ENCODE measurements at places on chromosomes 12 and 14.

GRCh38 chr14:95233702-95234241 lies 76.4 kb upstream of the DICER1 start:
- no peak for DNase-seq

DNA sequence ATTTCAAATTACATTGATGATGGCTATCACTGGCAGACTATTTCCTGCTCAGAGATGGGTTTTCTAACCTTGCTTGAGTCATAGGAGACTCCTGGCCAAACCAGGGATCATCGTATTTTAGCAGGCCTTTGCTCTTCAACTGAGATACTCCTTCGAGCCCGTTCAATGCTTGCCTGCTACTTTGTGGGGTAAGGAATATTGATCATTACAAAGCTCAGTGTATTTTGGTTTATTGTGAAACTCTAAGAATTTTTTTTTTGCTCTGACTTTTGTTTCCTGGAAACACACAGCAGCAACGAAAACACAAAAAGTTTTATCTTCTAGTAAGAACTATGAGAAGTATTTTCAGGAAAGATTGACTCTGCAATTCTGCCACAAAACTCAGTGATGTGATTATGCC lies 4.1 kb downstream of the GPRC5D start:
- no peak for DNase-seq

DNA sequence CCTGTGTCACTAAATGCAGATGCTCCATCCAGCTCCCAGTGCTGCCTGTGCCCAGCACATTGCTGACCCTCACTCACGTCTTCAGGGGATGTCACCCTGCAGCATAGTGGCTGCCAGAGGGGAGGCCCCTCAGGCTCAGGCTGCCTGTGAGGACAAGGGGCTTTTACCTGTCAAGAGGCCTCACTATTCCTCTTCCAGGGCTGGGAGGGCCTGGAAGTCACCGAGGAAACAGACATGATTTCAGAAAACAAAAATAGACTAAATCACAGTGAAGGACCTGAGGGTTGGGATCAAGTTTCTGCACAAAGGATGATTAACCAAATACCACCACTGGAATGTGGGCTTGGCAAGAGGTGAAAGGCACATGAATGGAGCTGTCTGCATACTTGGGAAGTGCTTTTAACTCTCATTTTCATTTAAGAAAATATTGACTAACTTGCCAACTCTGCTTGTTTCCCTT lies 1202.3 kb downstream of the BCL11B start:
- DNase-seq: no peak

DNA sequence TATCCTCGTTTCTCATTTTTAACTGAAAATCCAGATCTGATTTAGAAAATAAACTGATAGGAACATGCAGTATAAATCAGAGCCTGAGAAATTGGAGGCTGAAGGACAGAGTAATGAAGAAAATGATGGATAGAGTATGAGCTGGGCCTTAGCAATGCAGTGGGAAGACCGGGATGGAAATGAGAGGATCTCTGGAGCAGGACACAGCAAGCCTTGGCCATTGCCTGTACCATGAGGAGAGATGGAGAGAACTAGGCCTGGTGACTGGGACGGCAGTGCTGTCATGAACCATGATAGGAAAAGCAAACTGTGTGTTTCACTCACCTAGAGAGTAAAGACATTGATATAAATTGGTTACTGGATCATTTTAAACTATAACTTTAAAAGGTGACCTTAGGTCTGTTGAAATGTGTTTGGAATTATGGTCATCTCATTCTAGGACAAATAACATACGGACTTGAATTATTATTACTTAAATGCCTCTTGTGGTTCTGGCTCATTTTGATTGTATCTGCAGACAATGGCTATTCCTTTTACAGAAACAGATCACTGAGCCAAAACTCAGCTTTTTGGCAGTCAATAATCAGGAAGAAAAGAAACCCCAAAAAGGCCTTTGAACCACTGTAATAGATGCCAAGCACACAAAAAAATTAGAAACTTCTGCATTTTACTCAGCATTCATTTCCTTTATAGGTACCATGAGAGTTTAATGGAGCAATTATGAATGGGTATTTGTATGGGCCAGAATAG lies 251.9 kb upstream of the PRKD1 start:
- no peak for DNase-seq

GRCh38 chr12:52178443-52178842 lies 13.4 kb downstream of the KRT80 start:
- no peak for DNase-seq

- DNase-seq: no peak
These were observed 797.4 kb downstream of the DIO2 start for GRCh38 chr14:79413734-79414428.

DNA sequence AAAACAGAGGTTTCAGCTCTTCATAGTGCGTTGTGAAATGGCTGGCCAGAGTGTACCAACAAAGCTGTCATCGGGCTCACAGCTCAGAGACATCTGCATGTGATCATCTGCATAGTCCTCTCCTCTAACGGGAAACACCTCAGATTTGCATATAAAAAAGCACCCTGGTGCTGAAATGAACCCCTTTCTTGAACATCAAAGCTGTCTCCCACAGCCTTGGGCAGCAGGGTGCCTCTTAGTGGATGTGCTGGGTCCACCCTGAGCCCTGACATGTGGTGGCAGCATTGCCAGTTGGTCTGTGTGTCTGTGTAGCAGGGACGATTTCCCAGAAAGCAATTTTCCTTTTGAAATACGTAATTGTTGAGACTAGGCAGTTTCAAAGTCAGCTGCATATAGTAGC lies 14.3 kb upstream of the PAPLN start:
- peak; percentile 51 for DNase-seq

DNA sequence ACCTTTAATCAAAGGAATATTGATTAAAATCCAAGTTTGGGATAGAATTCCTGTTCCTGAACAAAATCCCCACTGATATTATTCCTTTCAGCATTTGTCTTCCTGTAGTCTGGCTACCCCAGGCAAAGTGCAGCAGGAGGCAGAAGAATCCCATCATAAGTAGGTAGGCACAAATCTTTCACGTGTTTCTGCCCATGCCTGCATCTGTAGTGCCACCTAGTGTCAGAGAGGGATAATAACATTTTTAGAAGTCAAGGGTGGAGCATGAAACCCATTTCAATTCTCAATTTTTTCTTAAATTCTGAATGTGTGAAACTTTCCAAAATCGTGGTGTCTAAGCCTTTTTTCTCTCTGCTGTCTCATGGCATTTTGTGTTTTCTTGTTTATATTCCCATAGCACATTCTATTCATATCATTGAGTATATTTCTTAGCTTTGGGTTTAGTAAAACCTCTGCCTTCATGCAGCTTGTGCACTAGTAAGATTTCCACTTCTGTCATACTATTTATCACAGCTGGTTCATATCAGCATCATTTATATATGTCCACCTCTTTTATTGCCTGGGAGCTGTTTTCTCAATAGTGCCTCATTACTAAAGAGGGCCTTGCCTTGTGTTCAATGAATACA lies 47.8 kb upstream of the RERG start:
- DNase-seq: peak; percentile 72

DNA sequence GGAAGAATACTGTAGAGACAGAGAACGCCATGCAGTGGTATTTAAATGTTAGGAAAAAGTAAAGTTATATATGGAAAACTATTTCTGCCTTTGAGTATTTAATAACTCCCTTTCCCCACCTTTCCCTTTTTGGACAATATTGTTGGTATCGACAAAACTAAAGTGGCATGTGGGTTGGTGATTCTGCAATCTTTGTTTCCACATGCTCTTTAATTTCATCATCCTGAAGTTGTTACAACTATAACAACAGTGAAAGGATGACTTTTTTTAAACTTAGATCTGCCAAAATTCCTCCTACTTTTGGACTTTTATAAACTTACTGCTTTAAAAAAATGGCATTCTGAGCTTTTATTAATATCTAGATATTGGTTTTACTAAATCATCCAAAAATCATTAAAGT lies 25.3 kb downstream of the TTC8 start:
- DNase-seq: peak; percentile 29

DNA sequence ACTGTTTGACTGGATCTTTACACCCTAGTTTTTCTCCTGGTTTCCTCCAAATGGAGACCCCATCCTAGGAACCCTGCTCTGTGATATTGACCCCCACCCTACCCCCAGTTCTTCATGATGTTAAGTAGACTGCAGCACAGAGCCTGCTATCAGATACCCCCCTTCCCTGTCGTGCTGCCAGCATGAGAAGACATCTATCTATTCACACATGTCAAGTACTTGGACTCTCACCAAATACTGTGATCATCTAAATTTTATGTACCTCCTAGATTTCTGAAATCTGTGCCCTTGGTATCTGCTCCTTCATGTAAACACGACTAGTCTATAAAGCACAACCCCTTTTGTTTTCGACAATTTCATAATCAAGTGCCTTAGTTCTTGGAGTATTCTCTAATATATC lies 38.9 kb downstream of the FERMT2 start:
- DNase-seq: no peak

GRCh38 chr12:78176643-78177042 lies 345.9 kb downstream of the NAV3 start:
- no peak for DNase-seq

GRCh38 chr14:66140213-66140918 lies 345.8 kb upstream of the CCDC196 start:
- no peak for DNase-seq

- no peak for DNase-seq
These were observed 43.3 kb downstream of the SLC8B1 start for GRCh38 chr12:113291586-113291985.

- no peak for DNase-seq
These were observed 19.6 kb downstream of the TC2N start for GRCh38 chr14:91847693-91848092.

DNA sequence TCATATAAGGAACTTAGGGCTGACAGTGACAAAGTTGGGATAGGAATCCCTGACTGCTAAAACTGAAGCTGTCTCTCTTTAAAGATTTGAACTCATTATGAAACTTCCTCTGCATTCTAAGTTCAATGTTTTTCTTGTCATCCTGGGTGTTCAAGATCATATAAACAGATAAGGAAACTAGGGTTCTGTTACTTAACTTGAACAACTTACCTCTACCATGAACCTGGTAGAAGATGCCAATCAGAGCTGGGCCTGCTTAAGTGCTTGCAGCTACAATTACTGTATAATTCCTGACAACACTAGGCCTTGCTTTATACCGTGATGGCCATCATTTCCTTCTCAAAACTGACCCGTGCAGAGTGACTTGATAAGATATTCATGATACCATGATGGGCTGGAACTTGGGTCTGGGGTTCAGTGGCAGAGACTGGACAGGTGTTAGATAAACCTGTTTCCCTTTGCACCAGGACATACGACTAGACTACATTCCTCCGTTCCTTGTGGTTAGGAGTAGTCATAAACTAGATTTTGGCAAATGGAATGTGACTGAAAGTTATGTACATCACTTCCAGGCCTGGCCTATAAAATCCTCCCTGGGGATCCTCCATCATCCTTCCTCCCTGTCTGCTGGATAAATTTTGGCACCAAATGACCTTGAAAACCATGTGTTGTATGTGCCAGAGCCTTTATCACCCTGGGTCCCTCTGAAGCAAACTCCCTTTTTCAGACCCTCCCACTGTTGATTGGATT lies 172.2 kb upstream of the PRICKLE1 start:
- no peak for DNase-seq

- DNase-seq: no peak
These were observed 364.5 kb upstream of the DIO2 start for GRCh38 chr14:80575763-80576162.

GRCh38 chr14:87079416-87079815 lies 913.6 kb downstream of the GALC start:
- DNase-seq: no peak

- no peak for DNase-seq
These were observed 242.1 kb upstream of the NOS1 start for GRCh38 chr12:117603316-117604113.

- DNase-seq: peak; percentile 29
These were observed 44.3 kb downstream of the SCN8A start for GRCh38 chr12:51635346-51635745.

DNA sequence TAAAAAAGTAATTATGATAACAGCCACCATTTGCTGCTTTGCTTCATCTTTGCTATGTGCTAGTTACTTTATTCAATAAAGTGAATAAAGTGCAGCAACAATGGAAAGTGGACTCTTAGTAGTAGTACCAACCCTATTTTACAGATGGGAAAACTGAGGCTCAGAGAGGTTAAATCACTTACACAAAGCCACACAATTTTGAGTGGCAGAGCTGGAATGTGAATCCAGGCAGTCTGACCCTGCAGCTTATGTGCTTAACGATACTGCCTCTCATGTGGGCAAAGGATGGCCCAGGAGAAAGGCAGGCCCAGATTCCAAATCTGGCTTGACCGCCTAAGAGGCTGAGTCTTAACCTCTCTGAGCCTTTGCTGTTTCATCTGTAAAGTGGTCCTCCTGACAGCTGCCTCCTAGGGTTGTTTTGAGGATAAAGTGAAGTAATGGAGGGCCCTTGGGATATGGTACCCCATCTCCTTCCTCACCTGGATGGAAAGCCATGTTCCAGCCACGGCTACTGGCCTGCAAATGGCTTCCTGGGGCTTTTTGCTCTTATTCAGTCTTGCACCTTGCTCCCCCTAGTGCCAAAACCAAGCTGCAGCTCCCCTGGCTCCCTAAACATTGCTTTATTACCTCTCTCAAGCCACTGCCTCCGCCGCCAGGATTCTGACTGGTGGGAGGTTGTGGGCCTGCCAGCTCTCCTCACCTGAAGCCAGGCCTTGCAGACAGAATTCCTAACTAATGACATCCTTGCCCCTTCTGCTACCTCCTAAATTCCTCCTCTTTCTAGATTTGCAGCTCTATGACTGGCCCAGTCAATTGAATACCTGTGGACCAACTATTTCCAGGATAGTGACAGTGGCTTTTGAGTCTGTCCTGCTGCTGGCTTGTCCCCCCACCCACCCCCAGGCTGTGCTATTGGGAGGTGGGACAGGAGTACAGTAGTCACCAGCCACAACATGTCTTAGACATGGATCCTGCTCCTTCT lies 283.3 kb upstream of the PWP1 start:
- peak; percentile 63 for DNase-seq

GRCh38 chr14:63203618-63204406 lies 431 bp upstream of the RHOJ start:
- peak; percentile 84 for DNase-seq

DNA sequence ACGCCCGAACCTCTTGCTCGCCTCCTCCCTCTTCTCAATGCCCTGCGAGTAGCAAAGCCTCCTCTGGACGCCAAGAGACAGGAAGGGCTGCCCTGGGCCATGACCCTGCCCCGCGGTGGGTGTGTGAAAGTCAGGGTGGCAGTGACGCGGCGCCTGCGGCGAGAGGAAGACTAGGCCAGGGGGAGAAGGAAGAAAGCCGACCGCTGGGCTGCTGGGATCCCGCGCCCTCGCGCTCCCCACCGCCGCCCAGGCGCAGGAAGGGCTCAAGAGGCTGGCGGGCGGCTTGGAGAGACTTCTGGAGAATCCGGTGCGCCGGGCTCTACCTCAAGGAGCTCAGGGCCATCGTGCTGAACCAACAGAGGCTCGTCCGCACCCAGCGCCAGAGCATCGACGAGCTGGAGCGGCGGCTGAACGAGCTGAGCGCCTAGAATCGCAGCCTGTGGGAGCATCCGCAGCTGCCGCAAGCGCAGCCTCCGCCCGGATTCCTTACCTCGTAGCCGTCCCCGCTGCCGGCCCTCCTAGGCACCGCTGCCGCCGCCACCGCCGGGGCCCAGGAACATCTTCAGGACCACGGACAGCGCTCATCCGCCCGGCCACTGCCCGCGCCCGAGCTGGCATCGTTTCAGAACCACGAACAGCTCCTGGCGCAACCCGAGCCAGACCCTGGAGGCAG lies 105.0 kb upstream of the PRB2 start:
- DNase-seq: peak; percentile 89
